Activated naive CD4-positive, alpha-beta T cell treated with Interleukin-2 at 50 U/mL for 16 hours (primary cell): ENCODE measurements at places on chromosomes 13 and 19.

DNA sequence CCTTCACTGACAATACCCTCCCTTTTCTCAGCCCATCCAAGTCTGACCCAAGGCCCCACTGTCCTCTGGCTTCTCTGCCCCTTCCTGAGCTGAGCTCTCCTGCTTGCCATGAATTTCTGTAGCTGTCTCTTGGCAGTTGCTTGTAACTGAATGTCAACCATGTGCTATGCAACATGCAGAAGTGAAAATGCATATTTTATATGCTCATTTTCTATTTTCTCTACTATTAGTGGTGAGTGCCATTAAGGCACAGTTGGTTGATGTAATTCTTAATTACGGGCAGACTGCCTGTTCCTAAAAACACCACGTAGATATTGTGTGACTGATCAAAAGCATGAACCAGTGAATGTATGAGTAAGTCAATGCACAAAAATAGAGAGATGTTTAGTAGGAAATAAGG, 29.6 kb downstream of the TNFSF11 start:
- DNase-seq: no peak

- no peak for DNase-seq
These were observed 63.4 kb upstream of the TNFRSF19 start for GRCh38 chr13:23506807-23507291.

- DNase-seq: no peak
These were observed 64.1 kb downstream of the KLF12 start for GRCh38 chr13:74070065-74070464.

DNA sequence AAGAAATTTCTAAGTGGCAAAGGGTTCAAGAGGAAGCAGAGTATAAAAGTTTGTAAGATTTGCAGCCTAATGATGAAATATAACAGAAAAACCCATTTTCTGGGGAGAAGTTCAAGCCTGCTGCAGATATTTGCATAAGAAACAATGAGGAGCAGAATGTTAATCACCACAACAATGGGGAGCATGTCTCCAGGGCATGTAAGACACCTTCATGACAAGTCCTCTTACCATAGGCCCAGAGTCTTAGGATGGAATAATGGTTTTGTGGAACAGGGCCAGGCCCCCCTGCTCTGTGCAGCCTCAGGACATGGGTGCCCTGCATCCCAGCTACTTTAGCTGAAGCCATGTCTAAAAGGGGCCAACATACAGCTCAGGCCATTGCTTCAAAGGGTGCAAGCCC, 809.0 kb upstream of the SLITRK5 start:
- DNase-seq: no peak

- DNase-seq: no peak
These were observed at the start of gene CERS1 for GRCh38 chr19:18895824-18896341. Gene CERS1, minus strand, starts transcription at chr19:18896158. Its CDS starts 86 bp downstream, at chr19:18896072.

GRCh38 chr13:30234619-30235162, 72.7 kb downstream of the KATNAL1 start:
- no peak for DNase-seq

- no peak for DNase-seq
These were observed 1.7 kb downstream of the GAPDHS start for GRCh38 chr19:35534803-35535480.

DNA sequence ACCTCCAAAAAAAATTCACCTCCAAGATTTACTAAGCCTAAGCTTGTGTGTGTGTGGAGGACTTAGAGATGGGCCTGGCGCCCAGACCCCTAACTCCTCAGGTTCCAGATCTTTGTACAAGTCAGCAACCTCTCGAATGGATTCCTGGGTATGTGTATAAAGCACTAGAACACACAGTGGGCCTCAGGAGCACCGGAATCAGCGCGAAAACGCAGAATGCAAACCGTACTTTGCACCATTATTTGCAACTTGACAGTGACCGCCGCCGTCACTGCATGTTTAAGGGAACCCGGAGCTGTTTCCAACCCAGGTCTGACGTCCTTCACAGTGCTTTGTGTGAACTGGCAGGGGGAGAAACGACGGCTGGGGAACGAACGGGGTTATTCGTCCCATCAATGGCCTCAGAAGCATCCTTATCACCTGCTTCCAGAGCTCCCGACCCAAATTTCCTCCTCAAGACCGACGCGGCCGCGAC, 688 bp downstream of the ZNF606 start:
- no peak for DNase-seq

DNA sequence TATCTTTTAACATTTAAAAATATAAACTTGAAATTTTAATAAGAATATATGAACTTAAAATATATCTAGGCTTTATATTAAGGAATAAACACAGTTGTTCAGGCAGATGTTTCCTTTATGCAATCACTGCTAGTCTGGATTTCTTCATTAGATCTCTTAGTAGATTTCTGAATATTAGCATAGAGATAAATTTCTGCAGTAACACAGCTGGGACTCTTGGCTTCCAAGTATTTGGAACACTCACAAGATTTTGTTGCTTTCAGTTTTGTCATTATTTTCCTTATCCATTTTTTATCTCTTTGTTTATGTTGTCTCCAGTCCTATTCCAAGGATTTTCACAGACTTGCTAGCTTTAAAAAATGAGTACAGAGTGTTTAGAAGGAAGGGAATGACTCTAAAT, 857.1 kb downstream of the GPC5 start:
- no peak for DNase-seq

- no peak for DNase-seq
These were observed 198.7 kb upstream of the SERP2 start for GRCh38 chr13:44174769-44175425.

DNA sequence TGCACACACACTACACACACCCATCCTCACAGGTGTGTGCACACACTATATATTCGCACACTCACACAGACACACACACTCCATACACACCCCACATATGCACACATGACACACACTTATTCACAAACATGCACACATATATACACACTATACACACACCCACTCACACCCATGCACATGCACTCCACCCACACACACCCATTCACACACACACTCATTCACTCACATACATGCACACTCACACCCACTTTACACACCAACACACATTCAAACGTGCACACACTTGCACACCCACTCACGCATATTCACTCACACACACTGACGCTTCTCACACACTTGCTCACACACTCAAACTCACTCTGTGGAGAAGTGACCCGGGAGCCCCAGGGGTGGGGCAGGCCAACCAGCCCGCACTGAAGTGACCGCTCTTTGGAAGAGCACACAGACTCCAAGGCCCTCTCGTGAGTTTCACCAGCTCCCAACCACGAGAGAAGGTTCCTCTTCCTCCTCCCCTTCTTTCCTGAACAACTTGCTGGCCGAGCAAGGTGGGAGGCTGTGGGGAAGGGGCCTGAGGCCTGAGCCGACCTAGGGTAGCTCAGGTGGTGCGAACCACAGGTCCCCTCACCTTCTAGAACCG, 86.1 kb upstream of the TM9SF2 start:
- DNase-seq: no peak

GRCh38 chr19:12800466-12800770, 1.2 kb downstream of the PRDX2 start:
- DNase-seq: no peak

- no peak for DNase-seq
These were observed 4.8 kb upstream of the NFIC start for GRCh38 chr19:3361384-3362216.

- DNase-seq: no peak
These were observed 20.0 kb upstream of the ZNF841 start for GRCh38 chr19:52115526-52116053.

DNA sequence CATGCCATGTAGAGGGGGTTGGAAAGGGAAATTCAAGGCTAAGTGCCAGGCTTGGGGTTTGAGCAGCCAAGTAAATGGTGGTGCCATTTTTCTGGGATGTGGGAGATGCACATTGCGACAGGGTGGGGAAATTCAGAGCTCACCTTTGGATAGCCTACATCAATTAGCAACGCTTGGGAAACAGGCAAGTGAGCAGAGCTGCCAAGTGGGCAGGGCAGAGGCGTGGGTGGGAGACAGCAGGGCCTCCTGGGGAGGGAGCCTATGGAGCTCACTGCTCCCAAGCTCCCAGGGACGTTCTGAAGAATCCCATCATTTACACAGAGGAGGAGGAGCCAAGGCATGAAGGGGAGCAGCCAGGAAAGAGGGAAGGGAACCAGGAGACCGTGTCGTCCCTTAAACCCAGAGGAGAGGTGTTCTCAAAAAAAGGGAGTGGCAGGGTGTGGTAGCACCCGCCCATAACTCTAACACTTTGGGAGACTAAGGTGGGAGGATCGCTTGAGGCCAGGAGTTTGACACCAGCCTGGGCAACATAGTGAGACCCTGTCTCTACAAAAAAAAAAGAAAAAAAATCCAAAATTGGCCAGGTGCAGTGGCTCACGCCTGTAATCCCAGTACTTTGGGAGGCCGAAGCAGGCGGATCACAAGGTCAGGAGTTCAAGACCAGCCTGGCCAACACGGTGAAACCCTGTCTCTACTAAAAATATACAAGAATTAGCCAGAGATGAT, 11.5 kb upstream of the CCNE1 start:
- DNase-seq: no peak

DNA sequence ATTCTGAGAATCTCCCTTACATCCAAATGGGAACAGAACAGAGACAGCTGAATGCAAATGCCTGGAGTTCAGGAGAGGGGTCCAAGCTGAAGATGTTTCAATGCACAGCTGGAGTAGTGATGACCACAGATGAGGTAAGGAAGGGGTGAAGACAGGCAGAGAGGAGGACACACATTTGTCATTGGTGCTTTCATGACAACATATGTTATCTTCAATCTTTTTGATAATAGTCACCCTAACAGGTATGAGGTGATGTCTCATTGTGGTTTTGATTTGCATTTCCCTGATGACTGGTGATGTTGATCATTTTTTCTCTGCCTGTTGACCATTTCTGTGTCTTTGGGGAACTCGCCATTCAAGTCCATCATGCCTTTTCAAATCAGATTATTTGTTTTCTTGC, 19.2 kb downstream of the SIGLEC7 start:
- DNase-seq: no peak

DNA sequence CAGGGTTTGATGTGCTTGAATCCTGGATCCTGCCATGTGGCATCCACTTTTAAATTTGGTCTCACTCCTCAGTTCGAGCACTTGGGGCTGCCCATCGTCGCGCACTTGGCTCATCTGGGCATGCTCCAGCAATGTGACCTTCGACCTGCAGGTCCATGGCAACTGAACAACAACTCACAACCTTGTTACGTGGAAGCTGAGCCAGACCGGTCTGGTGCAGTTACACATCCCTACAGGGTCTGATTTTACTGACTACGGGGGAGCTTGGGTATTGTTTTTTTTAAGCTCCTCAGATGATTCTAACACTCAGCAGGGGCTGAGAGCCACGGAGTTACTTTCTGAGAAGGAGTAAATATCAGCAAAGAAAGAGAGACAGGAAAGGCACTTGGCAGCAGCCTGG, 769.6 kb downstream of the UQCRFS1 start:
- no peak for DNase-seq

GRCh38 chr13:113203507-113204377, 4.7 kb downstream of the PCID2 start:
- no peak for DNase-seq

DNA sequence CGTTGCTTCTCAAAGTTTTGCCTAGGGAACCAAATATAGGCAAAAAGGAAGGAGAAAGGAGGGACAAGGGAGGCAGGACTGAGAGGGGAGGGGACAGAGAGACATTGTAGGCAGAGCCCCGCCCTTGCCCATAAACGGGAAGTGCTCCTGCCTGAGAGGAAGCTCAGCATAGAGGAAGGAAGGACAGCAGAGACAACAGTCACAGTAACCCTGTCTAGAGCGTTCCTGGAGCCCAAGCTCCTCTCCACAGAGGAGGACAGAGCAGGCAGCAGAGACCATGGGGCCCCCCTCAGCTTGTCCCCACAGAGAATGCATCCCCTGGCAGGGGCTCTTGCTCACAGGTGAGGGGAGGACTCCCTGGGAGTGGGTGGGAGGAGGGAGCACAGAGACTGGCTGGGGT, at the start of gene CEACAM21:
Gene CEACAM21 (plus strand): TSS at position 169 of the 400 bp plus-strand sequence. CDS start 109 bp downstream, at position 278.
- DNase-seq: peak; percentile 49

DNA sequence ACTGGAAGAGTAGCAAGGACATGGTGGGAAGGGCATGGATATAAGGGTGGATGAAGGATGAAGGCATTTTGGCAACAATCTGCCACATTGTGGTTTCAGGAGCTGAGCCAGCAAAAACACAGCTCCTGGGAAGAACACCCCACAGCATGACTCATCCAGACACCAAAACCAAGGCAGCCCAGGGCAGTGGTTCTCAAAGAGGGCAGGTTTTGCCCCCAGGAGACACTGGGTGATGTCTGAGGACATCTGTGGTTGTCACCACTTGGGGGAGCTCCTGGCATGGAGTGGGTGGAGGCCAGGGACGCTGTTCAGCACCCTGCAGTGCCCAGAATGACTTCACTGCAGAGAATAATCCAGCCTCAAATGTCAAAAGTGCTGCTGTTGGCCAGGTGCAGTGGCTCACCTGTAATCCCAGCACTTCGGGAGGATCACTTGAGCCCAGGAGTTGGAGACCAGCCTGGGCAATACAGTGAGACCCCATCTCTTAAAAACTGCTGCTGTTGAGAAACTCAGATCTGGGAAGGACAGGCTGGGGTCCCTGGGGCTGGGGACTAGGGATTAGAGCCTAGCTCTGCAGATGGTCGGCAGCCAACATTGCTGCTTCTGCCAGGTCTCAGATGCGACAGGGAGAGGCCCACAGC, 16.1 kb downstream of the ZFR2 start:
- DNase-seq: peak; percentile 35

DNA sequence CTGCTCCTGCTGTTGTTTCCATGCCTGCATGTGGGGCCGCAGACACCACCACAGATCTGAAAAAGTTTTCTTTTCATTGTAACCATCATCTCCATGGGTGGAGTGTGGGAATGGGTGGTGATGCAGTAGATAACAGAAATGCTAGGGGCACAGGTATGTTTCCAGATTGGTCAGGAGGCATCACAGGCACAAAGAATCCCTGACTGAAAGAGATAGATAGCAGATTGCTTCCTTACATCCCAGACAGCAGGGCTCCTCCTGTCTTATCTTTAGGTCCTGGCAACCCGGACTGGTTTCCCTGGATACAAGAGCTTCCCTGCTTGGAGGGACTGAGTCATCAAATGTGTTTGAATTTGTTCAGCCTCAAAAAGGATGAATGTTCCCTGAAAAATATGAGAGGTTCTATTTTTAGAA, 1937.6 kb downstream of the PCDH9 start:
- no peak for DNase-seq

GRCh38 chr13:27820524-27821482, 28.5 kb downstream of the GSX1 start:
- DNase-seq: no peak

DNA sequence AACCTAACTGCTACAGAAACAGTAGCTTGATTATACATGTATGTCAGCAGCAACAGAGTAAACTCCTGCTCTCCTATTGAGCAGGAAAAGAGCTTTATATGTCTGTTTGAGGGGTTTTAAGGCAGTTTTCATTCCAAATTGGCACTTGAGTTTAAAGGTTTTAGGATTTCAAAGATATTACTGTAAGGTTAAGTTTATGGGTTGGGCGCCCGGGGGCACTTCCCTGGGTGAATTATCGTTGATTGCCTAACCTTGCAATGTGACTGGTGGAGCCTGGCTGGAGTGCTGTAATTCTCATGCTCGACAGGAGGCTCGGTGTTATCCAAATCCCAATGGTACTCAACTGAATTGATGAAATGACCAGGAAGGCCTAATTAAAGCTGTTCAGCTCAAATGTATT, 1586.1 kb downstream of the OLFM4 start:
- DNase-seq: no peak
